Mononuclear cell (primary cell): ENCODE measurements at places on chromosomes 2 and 18. TPM values are rescaled to one million over a fixed set of nuclear protein-coding genes. Genes with fewer than 3 reads are reported as not detected.

The SNORC gene
- total RNA-seq: under 0.01 TPM

The PRKAG3 gene
- total RNA-seq: not detected

The ELOA2 gene
- total RNA-seq: under 0.01 TPM

The ANKRD36B gene
- 61.6 TPM for total RNA-seq

The GALR1 gene
- under 0.01 TPM for total RNA-seq

The IL1R2 gene
- total RNA-seq: 1.4 TPM

The GKN1 gene
- 0.31 TPM for total RNA-seq

The DSC2 gene
- total RNA-seq: 8.1 TPM

The MEP1B gene
- total RNA-seq: not detected

The CHST9 gene
- total RNA-seq: 0.10 TPM

The EMILIN2 gene
- 37.4 TPM for total RNA-seq

The ZNF521 gene
- 1.0 TPM for total RNA-seq

The PSMA8 gene
- 0.42 TPM for total RNA-seq
